ENCODE measurements at places on chromosomes 6 and 20.

DNA sequence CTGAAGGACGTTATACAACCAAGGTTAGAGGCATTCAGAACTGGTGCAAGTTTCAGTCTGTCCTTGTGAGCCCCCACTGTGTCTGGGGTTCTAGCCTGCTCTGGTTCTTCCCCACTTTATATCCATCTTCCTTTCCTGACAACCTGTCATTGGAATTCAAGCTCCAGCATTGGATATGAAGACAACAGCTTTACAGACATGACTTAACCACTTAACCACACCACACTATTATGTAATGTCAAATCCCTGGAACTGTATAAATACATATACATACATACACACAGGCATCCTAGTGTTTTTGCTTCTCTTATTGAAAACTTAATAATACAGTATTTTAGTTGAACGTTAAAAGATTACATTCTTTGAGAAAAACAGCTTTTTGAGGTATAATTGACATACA is 217.9 kb upstream of the SGK1 start:
- no peak for DNase-seq

- DNase-seq = no peak
These were observed 484.0 kb downstream of the UTRN start for GRCh38 chr6:144769142-144769541.

- no peak for DNase-seq
These were observed 41.0 kb downstream of the PKHD1 start for GRCh38 chr6:52046456-52046855.

- DNase-seq = no peak
These were observed 826.9 kb upstream of the EYS start for GRCh38 chr6:66533921-66534404.

DNA sequence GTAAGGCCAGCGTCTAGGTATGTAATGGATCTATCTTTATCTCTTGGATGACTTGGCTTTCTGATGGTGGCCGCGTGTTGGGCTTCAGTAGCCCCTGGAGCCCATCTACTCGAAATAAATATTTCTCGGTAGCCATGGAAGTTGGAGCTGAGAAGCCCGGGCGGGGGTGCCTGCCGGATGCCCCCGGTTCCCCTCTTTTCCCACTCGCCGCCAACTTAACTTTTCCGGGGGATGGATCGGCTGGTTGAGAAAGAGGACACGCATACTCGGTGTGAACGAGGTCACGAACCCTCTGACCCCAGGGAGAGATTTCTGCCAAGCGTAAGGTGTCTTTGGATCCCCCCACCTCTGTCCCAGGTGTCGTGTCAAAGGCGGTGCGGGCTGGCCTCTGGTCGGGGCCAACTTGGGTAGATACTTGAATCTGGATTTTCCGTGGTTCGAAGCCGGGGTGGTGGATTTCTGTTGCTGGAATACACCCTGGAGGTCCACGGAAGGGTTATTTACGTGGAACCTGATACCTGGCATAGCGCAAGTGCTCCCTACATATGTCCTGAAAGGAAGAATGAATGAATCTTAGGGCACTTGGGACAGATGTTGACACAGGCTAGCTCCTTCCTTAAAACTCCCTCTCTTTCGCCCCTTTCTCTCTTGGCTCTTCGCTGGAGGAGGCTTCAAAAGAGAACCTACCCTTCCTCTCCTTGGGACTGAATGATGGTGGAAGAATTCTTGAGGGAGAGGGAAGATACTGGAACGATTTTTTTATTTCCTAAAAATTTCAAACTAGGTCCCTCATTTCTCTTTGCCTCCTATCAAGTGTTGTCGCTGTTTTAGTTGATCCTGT is 996 bp downstream of the DOK5 start:
- no peak for DNase-seq

DNA sequence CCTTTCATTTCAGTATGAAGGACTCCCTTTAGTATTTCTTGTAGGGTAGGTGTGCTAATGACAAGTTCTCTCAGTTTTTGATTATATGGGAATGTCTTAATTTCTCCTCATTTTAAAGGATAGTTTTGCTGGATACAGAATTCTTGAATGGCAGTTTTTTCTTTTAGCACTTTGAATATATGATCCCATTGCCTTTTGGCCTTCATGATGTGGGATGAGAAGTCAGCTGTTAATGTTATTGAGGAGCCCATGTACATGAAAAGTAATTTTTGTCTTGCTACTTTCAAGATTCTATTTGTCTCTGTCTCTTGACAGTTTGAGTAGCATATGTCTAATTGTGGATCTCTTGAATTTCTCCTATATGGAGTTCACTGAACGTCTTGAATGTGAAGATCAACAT is 30.9 kb downstream of the RSPH3 start:
- DNase-seq = no peak

GRCh38 chr6:41733360-41733706 is 2.1 kb downstream of the TFEB start:
- DNase-seq = no peak

- DNase-seq = peak; percentile 2
These were observed 1.7 kb downstream of the ADGRF4 start for GRCh38 chr6:47700053-47700452.

- DNase-seq = no peak
These were observed 404.6 kb upstream of the OPRM1 start for GRCh38 chr6:153634416-153634815.

GRCh38 chr6:68640491-68640835 is 5.4 kb downstream of the ADGRB3 start:
- no peak for DNase-seq

GRCh38 chr6:36235309-36235708 is 34.6 kb upstream of the PNPLA1 start:
- DNase-seq = no peak

DNA sequence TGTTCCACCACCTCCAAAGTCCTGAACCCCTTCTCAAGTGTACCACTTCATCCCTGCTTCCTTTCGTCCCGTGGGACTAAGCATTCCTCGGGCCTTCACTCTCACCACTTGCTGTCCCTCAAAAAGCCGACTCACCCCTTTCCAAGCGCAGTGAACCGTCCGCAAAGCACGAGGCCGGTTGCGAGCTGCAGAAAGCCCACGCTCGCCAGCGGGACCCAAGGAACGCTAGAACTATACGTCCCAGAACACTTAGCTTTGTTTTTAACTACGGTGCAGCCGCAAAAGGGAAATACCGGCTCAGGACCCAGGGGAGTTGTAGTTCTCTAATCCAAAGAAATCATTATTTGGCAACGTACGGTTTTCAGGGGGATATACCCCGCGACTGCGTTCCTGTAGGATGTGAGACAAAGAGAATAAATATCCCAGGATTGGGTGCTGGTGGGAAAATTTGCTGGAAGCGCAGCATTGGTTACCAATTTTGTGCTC is 416 bp upstream of the POLR1H start:
- DNase-seq = peak; percentile 15

DNA sequence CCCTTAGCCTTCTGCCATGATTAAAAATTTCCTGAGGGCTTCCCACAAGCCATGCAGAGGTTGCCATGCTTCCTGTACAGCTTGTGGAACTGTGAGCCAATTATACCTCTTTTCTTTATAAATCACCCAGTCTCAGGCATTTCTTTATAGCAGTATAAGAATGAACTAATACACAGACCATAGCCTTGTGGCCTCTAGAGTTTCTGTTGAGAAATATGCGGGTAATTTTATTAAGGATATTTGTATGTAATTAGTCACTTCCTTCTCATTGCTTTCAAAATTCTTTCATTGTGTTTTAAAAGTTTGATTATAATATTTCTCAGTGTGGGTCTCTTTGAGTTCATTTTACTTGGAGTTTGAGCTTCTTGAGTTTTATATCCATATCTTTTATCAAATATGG is 484.9 kb downstream of the COL12A1 start:
- DNase-seq = no peak

DNA sequence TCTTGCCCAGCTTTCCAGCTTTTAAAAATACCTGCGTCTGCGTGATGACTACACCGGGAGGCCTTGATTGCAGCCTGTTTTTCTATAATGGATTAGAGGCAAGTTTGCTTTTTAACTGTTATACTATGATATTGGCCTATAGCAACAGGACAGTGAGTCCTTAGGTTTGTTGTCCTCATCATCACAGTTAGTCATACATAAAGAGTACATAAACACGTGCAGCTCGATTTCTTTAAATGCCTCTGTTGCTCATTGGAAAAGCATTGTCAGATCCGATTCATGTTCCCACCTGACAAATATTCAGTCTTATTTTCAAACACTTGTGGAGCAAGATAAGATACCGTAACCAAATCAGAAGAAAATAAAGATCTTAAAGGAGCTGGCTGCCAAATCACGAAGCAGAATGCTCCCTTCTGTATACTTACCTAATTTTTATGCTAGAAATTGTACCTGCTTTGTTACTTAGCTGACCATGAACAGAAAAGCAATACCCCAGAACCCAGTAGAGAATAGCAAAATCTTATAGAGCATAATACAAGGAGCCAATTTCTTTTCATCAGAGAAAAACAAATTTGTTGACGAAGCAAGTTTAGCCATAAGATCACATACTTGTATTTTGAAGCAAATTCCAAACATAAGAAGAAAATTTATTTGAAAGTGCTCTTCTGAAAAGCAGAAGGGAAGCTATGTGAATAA is 100.4 kb downstream of the TMEM200A start:
- no peak for DNase-seq

- DNase-seq = peak; percentile 94
These were observed 3.0 kb upstream of the TGM2 start for GRCh38 chr20:38167851-38168760.

DNA sequence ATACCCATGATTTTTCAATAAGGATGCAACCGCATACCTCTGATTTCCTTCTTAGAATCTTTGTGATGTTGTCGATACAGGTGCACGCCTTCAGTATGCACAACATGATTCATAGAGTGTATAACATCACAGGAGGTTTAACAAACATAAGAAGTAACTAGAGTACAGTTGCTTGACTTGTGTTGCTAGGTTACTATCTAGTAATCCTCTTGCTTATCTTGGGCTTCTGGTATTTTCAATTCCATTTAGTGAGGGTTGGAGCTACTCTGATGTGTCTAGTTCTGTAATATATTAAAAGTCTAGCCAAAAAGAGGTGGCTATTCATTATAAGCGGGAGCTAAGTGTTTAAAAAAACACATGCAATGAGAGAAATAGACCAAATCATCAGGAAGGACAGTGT is 85.5 kb upstream of the TENT5A start:
- no peak for DNase-seq

- DNase-seq = no peak
These were observed 14.1 kb upstream of the SIRPB2 start for GRCh38 chr20:1505361-1505760.

DNA sequence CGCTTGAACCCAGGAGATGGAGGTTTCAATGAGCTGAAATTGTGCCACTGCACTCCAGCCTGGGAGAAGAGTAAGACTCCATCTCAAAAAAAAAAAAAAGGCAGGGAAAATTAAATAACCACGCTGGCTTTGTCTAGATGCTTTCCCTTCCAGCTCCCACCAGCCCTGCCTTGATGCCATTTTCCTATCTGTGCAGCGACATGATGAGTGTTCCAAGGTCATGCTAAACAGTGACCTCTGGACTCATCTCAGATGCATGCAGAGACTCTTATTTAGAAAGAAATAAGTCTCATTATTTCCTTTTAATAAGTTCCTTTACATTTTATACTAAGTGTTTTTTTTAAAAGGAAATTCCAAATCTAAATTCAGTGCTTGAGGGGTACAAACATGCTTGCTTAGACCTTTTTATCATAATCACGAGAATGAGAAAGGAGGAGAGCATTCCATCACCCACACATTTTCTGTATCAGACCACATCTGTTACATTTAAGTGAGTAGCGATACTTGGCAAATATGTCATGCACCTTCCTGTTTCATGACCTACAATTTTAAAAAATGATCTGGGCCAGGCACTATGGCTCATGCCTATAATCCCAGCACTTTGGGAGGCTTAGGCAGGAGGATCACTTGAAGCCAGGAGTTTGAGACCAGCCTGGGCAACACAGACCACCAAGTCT is 101.1 kb upstream of the RREB1 start:
- no peak for DNase-seq

- no peak for DNase-seq
These were observed 23.8 kb downstream of the NRSN1 start for GRCh38 chr6:24149836-24150235.

DNA sequence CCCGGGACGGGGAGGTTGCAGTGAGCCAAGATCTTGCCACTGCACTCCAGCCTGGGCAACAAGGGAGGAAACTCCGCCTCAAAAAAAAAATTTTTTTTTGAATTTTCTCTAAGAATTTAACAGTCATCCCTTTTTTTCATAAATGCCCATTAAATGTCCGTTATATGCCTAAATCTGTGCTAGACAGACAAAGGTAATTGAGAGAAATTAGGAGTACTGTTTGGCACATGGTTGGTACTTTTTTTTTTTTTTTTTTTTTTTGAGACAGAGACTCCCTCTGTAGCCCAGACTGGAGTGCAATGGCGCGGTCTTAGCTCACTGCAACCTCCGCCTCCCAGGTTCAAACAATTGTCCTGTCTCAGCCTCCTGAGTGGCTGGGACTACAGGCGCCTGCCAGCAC is 1.7 kb downstream of the PCMT1 start:
- DNase-seq = no peak

DNA sequence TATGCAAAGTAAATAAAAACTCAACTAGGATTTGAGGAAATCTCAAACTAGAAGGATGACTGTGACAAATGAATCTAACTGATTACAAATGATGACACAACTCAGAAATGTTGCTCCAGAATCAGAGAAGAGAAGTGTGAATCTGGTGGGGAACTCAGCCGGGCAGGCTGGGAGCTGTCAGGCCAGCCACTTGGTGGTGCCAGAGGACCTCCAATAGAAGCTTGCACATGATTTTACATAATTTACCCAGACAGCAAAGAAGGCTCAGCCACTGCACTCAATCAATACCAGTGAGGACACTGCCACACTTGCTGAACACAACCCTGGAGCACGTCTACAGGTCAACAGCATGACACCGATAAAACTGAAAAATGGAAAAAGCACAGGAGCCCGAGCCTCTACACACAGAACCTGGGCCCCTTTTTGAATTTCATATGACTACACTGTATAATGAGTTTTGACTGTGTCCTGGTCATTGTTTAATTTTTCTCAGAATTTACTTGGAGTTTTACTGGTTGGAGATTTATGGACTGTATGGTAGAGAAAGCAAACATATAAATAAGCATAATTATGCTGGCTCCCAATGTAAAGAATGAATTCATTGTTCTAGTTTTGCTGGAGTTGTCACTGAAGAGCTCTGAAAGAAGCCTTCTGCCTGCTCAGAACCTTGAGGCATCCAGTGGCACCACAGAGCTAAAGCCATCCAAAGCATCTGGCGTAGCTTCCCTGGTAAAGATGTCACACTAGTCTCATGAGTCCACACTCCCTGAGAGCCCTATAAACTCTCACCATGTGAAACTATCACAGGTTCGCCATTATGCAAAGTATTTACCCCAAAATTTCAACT is 296.5 kb downstream of the THBS2 start:
- DNase-seq = peak; percentile 54

- no peak for DNase-seq
These were observed 93.7 kb downstream of the PLG start for GRCh38 chr6:160795721-160796120.

DNA sequence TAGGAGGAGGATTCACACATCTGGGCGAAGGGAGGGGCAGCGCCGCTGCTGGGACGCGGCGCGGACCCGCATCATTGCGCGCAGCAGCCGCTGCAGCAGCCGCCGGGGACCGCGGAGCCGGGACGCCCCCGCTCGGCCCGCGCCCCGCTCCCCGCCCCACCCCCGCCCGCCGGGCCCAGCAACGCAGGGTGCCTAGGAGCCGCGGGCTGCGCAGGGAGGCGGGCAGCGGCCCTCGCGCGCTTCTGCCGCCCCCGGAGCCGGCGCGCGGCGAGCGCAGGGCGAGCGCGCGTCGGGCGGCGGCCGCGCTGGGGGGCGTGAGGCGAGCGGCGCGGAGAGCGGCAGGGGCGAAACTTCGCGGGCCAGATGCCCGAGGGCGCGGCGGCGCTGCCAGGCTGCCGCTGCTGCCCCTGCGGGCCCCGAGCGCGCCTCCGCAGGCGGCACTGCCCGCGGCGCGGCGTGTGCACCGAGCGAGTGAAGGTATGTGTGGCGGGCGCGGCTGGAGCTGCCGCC is at the start of gene NKAIN2:
Gene NKAIN2 (plus strand): TSS at position 362 of the 510 bp plus-strand sequence.
- no peak for DNase-seq

Measured in HS-27A (cell line).